ENCODE measurements at places on chromosomes 5 and 9.

DNA sequence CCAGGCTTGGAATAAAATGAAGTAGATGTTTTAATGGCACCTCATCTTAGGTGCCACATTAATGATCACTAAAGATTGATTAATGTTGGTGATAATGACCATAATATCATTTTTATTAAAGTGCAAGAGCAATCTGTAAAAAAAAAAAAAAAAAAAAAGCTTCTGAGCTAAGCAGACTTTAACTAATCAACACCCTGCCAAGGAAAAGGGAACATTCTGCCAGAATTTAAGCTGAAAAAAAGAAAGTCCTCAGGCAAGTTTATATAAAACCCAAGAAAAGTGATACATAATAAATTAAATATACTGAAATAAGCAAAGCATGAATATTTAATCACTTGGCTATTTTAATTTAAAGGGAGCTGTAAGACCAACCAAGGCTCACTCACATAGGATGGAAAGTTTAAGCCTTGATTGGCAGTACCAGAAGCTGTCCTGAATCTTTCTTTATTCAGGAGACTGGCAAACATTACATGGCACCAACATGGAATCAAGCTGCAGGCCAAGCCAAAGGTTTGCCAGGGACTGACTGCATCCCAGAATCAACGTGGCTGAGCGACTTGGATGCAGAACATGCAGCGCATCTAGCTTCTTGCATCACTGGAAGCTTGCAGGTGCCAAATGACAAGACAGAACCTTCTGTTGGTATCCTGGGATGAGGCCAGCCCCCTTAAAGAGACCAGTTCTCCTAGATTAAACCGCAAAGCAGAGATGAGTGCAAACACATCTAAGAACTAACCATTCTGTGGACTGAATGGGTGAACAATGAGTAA lies 413.6 kb downstream of the ENC1 start:
- no peak for DNase-seq

DNA sequence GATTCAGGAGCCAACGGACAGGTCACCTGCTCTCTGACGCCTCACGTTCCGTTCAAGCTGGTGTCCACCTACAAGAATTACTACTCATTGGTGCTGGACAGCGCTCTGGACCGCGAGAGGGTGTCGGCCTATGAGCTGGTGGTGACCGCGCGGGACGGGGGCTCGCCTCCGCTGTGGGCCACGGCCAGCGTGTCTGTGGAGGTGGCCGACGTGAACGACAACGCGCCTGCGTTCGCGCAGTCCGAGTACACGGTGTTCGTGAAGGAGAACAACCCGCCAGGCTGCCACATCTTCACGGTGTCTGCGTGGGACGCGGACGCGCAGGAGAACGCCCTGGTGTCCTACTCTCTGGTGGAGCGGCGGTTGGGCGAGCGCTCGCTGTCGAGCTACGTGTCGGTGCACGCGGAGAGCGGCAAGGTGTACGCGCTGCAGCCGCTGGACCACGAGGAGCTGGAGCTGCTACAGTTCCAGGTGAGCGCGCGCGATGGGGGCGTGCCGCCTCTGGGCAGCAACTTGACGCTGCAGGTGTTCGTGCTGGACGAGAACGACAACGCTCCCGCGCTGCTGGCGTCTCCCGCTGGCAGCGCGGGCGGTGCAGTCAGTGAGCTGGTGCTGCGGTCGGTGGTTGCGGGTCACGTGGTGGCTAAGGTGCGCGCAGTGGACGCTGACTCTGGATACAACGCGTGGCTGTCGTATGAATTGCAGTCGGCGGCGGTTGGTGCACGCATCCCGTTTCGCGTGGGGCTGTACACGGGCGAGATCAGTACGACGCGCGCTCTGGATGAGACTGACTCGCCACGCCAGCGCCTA lies 1.7 kb downstream of the PCDHA10 start:
- no peak for DNase-seq

- DNase-seq = no peak
Measured at GRCh38 chr9:127014910-127015540, 100.4 kb downstream of the RALGPS1 start.

DNA sequence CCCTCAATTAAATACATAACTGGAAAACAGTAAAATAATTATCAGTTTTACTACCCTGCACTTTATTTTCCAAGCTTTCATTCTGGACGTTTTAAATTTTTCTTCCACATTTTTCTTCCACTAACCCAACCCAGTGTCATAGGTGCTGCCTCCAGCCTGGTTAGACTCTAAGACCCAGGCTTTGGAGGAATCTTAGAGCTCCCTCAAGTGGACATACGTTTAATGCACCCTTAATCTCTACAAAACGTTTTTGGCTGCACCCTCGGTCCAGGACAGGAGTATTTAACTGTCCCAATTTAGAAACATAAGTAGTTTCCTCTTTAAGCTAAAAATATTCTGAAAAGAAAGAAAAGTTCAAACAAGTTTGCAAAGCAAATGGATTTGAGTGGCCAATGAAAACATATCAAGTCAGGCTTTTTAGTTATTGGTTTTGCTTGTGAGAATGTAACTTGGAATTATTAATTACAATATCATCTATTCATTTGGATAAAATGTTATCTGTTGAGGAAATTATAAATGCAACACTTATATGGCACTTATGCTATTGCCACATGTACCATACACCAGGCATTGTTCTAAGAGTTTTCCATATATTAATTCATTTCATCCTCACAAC lies 38.9 kb downstream of the CDH6 start:
- DNase-seq = peak; percentile 33

GRCh38 chr9:122420315-122420714 lies 49.5 kb downstream of the PTGS1 start:
- no peak for DNase-seq

DNA sequence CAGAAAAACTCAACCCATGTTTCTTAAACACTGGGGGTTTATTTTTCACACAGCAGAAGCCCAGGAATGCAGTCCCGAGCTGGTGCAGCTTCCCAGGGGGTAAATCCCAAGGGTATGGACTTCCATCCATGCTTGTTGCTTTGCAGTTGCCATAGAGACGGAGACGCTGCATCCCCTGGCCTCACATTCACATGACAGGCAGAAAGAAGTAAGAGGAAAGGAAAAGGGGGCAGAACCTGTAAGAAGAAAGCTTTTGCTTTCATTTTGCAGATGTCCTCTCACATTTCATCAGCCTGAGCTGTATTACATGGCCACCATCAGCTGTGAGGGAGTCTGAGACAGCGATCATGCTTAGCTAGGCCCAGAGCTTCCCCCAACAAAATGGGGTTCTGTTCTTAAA lies 321.0 kb downstream of the AGTPBP1 start:
- DNase-seq = no peak

- no peak for DNase-seq
Measured at GRCh38 chr5:91850031-91850430, 466.9 kb upstream of the ARRDC3 start.

GRCh38 chr5:135977375-135977928 lies 22.7 kb upstream of the LECT2 start:
- DNase-seq = no peak

DNA sequence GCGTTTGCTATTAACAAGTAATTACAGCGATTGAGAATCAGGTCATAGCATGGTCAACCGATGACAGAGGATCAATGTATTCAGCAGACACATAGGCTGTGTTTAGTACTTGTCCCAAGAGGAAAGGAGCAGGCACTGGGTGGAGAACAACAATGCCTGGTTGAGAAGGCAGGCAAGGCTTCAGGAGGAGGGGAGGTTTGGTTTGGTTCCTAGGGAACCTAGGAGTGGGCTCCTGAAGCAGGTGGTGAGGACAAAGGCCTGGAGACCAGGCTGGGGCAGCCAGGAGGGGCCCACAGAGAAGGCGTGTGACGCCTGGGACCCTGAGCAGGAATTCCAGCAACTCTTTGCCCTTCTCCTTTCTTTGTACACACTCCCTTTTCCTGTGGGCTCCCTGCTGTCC lies 195.6 kb downstream of the SPOCK1 start:
- no peak for DNase-seq

DNA sequence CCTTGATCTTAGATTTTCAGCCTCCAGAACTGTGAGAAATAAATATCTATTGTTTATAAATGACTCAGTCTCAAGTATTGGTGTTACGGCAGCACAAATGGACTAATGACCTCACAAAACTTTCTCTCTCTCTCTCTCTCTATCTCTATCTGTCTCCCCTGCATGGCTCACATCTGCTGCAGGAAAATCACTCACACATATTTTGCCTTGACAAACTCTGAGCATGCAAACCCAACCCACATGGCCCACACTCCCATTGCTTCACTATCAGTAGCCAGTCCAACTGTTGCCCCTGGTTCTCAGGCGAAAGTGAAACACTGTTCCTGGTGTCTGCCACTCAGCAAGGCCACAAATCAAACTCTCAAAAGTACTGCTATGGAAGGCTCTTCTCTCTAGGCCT lies 66.4 kb upstream of the PIK3R1 start:
- peak; percentile 65 for DNase-seq

DNA sequence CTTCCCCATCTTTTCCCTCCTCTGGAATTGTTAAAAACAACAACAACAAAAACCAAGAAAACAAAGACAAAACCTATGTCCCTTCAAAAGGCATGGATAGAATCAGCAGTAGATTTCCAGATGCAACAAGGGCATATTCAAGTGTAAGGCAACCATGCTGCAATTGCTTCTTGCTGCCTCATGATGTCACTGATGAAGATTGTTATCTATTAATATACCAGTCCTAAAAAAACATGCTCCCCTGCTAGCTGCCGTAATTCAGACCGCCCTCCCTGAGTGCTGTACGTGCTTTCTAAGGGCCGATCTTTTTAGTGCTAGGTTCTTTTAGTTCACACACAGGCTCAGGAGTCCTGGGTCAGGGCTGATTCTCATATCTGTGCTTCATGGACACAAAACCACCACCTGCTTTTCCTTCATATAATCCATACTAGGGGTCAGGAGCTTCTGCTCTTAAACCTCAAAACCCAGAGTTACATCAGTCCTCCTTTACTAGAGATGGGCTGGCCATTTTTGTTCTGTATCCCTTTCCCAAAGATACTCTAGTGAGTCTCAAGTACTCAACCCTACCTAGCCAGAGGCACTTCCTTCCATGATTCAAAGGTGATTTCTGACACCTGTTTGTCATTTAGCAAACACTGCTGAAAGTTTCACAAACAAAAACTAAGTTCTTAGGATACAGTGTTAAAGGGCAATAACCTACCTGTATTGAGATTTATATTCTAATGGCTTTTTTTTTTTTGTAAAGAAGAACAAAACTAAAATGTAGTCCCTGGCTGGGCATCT lies 82.1 kb downstream of the GIN1 start:
- DNase-seq = no peak

DNA sequence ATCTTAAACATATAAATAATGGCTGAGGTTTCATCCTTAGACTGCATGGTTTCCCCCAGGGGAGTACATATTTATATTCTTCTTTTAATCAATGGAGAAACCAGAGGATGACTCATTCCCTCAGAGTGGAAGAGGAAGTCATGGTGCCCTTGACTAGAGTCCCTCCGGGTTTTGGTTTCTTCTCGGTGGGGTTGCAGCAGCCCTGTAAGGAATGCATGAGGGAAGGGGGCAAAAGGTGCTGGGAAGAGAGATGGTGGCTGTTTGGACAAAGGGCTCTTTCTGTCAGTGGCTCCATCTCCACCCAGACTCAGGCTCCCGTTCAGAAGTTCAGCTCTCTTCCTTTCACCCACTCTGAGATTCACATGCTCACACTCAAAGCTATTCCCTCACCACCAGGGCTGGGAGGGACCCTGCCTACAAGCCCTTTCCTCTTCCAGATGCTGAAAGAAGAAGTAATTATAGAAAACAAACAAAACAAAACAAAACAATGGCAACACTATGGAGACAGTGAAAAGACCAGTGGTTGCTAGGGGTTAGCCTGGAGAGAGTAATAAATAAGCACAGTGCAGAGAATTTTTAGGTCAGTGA lies 129.8 kb upstream of the IL12B start:
- DNase-seq = no peak

GRCh38 chr5:62475072-62475471 lies 62.5 kb downstream of the IPO11 start:
- DNase-seq = no peak

Measured in AG04450 (cell line).